ENCODE measurements at places on chromosomes 5 and 9.

DNA sequence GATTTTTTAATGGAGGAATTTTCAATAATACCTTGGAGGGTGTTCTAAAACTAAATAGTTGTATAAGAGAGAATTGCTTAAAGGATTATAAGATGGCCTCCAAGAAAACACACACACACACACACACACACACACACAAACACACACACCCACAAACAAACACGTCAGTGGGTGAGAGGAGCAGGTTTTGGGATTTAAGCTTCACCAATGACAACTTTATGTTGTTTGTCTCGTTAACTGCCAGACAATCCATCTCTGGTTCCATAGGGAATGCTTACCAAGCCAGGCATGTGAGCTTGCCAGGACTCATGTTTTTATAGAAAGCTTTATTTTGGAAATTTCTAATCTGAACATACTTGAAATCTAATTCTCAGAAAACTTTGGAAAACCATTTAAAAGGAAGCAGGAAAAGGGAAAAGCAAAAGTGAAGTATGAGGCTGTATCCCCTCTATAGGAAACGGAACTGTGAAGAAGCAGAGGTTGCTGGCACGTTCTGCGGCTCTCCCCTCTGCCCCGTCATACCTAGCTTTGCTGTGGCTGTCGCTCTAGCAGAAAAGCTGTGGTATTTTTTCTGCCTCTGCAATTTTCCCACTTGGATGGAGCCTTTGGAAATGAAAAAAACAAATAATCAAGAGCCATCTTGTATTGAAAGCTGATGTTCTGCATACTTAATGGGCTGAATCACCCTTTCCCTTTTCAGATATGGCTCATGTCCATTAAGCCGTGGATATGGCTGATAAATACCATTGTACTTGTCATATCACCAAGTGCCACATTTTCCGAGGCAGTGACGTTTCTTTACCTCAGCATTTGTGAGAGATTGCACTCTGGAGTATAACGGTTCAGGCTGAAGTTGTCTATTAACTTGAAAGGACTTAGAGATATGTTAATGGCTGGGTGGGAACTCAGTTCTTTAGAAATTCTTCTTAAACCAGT, 112.7 kb downstream of the NTRK2 start:
- no peak for DNase-seq

- no peak for DNase-seq
Measured at GRCh38 chr5:79143684-79144379, 32.2 kb downstream of the BHMT start.

DNA sequence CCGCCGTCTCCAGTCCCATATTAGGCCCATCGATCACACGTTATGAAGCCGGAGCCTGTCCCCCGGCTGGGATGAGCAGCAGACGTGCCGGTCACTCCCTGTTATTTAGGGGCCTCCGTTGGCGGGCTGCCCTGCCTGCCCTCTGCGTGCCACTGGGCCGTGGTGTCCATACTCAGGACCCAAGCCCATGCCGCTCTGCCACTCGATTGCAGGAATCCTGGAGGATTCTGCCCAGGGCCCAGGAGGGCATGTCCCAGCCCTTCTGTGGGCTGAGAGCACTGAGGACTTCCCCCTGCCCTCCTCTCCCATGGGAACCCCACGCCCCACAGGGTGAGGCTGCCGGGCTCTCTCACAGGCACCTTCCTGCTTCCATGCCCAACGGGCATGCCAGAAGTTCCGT, 19.6 kb upstream of the LAMC3 start:
- DNase-seq, result no peak

DNA sequence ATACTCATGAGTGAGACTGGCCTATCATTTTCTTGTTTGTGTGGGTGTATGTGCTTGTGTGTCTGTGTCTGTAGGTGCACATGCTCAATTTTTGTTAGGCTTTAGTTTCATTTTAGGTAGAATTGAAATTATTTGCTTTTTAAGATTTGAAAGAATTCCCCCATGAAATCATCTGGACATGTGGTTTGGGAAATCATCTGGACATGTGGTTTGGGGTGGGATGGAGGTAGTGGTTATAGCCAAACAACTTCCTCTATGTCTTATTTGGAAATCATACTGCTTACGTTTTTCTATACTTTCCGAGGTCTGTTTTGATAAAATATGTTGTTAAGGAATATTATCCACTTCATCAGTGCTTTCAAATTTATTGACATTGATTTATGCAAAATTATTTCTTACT, 485.4 kb upstream of the CLINT1 start:
- no peak for DNase-seq

DNA sequence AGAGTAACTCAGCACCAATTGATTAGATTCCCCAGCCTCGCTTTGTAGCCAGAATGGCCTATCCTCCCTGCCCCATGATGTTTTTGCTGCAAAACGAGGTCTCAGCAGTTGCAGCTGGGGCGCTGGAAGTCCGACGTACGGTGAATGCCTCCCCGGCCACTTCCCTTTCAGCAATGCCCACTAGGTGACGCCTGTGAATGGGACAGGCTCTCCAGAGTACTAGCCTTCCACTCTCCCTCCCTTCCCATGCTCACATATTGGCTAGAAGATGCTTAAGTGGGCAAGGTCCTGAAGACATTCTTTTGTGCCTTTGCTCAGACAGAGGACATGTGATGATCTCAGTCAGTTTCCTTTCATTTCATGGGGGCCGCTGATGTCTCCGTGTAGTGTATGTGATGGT, 50.8 kb downstream of the DMRT2 start:
- no peak for DNase-seq

- no peak for DNase-seq
Measured at GRCh38 chr9:123048748-123049147, 15.3 kb downstream of the GPR21 start.

- peak; percentile 37 for DNase-seq
Measured at GRCh38 chr5:96434201-96434645, 1.2 kb upstream of the PCSK1 start.

GRCh38 chr5:102762562-102763227, 7.6 kb downstream of the PAM start:
- DNase-seq, result no peak

GRCh38 chr9:73037613-73038012, 84.8 kb upstream of the ALDH1A1 start:
- DNase-seq, result no peak

DNA sequence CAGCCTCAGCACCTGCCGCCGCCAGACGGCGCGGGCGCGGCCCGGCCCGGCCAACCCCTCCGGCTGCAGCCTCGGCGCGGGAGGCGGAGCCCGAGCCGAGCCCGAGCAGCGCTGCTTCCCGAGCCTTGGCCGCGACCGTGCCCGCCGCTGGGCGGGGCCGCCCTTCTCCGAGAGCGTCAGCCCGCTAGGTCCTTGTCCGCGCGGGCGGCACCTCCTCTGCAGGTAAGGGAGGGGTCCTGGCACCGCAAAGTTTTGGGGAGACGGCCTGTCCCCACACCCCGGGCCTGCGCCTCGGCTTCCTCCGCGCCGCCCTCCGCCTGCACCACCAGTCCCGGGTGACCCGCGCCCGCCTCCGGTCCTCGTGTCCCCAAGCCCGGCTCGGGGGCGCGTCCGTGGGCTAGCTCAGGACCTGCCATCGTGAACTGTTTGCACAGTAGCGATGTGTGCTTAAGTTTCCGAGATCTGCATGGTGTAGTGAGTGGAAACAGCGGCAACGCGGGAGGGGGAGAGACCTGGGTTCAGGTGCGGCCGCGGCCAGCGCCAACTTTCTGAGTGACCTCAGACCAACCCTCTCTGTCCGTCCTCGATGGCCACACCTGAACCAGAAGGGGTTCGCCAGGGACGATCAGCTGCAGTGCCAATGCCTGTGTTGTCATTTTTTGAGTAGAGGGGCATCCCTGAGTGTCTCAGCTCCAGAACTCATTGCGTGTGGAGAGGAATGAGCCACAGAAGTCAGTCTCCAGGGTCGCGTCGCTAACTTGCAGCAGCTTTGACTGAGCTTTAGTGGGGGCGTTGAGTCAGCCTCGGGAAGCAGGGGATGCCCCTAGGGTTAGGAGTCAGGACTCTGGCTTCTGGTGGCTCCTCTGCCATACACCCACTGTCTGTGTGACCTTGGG, at the start of gene FRMPD1:
TSS of gene FRMPD1 (plus strand) at position 82 of the 896 bp plus-strand sequence. CDS start 41,688 bp downstream, outside the sequence.
- peak; percentile 57 for DNase-seq

DNA sequence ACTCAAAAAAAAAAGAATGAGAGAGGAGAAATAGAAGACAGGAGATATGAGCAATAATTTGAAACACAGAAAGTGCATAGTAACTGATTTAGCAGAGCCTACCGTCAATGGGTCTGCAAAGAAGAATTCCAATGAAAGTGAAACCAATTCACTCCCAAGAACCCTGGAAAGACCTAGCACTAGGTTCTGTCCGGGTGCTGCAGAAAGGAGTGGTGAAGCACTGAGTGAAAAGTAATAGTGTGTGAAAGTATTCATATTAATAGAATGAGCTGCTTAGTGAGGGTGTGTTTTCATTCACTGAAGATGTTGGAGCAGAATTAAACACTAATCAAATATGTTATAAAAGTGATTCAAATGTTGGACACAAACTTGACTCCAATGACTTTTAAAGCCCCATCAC, 51.3 kb upstream of the SLC30A5 start:
- DNase-seq, result no peak

DNA sequence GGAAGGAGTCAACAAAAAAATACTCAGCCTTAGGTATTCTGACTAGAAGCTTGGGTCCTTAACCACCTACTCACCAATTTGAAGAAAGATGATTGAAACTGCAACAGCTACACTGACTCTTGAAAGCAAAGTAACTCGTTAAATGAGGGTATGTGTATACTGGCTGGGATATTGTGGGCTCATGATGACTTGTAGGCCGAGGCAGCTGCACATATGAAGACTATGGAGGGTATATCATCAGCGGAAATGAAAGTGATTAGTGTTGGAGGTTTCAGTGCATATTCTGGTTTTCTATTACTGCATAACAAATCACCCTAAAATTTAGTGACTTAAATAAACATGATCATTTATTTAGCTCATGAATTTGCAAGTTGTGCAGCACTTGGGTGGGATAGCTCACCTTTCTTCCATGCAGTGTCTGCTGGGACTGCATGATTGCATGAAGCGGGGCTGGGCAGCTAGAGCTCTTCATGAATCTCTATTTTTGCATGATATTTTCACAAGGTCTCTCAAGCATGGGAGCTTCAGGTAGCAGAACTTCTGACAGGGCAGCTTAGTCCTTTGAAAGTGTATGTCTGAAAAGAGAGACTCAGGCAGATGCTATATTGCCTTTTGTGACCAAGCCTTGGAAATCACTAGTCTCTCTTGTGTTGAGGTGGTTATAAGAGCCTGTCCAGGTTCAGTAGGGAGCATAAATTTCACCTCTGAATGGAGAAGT, 96.1 kb upstream of the CDKN2B start:
- DNase-seq, result no peak
